Psoas muscle (tissue), 8 donors: ENCODE measurements at places on chromosomes 16 and 17. TPM values are rescaled to one million over a fixed set of nuclear protein-coding genes. Genes with fewer than 3 reads are reported as not detected.

DNA sequence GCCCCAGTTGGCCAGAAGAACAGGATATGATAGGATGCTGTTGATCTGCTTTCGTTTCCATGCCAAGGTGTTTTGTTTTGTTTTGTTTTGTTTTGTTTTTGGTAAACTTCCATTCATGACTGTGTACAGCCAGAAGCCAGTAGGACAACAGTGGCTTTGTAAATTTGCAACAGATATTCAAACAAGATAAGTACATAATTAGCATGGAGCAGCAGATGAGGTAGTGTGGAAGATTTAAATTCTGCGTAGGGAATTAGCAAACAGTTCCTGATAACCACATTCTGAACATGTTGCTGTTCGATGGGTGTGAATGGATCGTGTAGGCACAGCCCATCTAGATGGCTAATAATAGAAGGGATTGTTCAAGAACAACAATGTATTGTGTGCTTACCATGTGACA lies 1080.1 kb upstream of the RBFOX1 start:
- H3K4me3 ChIP-seq: no peak overlapping the region
- DNase-seq: no peak
- H3K27ac ChIP-seq: no peak overlapping the region

DNA sequence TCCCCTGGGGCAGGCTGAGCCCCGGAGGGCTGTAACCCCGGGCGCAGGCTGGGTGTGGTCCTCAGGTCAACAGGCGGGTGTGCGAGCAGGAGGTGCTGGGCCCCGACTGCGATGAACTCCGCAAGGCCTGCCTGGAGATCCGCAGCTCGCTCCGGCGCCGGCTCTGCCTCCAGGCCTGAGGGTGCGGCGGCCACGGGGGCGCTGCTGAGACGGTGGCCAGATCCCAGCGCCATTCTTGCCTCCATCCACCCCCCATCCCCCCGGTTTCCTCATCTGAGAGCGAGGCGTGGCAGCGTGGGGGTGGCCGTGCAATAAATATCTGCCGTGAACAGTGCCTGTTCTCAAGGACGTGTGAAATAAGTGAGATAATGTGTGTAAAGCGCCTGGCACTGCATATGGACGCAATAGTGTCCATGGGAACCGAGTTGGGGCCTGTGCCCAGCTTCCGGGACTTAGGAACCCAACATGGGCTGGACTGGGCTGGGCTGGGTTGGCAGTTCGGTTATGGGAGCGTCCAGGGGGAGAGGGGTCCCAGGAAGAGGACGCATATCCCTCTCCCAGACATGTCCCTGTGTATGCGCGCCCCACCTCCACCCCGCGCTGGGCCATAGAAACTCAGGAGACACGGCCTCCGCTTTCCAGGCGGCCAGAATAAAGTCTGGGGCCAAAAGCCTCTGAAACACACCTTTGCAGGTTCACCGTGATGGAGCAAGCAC lies 15.0 kb downstream of the ZNF213 start:
- H3K36me3 ChIP-seq: no peaks in the 10 kb centered on the region
- H3K4me3 ChIP-seq: peak overlapping the region; percentile 78
- H3K27ac ChIP-seq: peak overlapping the region; percentile 72
- DNase-seq: peak; percentile 79
- H3K27me3 ChIP-seq: no peaks in the 10 kb centered on the region

DNA sequence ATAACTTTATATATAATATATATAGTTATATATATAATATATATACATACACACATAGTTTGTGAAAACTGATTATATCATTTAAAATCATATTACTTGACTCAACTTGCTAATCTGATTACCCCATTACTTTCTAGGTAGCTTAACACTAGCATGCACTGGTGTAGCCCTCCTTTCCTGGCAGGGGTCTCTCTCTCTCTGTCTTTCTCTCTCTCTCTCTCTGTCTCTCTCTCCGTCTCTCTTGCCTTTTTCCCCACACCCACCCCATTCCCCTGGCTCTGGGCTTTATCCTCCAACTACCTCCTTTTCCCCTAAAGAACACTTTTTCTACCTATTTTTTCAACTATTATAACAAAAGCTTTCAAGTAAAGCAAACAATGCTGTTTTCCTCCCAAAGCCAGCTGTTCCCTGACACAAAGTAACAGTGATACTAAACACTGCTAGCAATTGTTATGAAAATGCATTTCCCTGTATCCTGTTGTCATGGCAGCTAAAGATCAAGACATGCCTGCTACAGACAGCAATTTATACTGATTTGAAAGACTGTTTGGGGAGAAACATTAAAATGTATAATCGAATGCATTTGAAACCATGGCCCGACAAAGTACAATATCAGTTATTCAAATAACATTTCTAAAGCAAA lies 89.4 kb downstream of the CHD9NB start:
- no peak for DNase-seq
- H3K27me3 ChIP-seq: no peaks in the 10 kb centered on the region
- no peaks in the 10 kb centered on the region for H3K36me3 ChIP-seq

DNA sequence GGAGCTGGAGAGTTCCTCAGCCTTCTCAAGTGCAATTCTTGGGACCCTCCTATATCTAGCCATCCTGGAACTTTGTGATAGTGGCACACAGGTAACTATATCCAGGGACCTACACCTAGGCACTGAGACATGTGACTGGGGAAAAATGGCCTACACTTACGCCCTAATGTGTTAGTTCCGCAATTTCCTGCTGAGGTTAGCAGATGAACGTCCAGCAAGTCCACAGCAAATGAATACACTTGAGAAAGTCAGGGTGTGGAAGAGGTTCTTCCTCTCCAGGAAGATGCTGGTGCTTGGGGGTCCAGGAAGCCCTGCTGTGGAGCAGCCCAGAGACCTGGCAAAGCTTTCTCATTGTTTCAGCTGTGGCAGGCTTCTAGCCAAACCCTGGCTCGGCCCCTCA lies 20.8 kb downstream of the PIK3R5 start:
- H3K4me1 ChIP-seq: no peaks in the 10 kb centered on the region
- no peak overlapping the region for H3K27ac ChIP-seq
- H3K27me3 ChIP-seq: peaks cover 2% of the 10 kb centered on the region
- no peak for DNase-seq
- H3K36me3 ChIP-seq: no peaks in the 10 kb centered on the region
- no peak overlapping the region for H3K4me3 ChIP-seq

DNA sequence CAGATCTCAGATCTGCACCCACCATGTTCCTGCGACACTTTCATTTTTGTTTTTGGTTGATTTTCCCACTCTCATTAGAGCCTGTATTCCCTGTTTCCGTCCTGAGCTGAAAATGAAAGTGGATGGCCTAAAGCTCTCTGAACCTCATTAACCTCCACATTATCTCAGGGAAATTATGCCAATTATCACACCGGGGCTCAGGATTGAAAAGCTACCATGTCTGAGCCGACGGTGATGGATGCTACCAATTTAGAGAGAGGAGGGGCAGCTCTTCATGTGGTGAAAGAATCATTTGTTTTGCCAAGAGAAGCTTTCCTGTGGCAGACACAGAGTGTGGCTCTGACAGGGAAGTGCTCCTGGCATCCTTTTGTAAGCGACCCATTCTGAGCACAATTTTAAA lies 410.4 kb upstream of the CDH11 start:
- no peaks in the 10 kb centered on the region for H3K27me3 ChIP-seq
- H3K4me3 ChIP-seq: peak overlapping the region; percentile 25
- DNase-seq: no peak
- H3K36me3 ChIP-seq: no peaks in the 10 kb centered on the region
- no peak overlapping the region for H3K27ac ChIP-seq

DNA sequence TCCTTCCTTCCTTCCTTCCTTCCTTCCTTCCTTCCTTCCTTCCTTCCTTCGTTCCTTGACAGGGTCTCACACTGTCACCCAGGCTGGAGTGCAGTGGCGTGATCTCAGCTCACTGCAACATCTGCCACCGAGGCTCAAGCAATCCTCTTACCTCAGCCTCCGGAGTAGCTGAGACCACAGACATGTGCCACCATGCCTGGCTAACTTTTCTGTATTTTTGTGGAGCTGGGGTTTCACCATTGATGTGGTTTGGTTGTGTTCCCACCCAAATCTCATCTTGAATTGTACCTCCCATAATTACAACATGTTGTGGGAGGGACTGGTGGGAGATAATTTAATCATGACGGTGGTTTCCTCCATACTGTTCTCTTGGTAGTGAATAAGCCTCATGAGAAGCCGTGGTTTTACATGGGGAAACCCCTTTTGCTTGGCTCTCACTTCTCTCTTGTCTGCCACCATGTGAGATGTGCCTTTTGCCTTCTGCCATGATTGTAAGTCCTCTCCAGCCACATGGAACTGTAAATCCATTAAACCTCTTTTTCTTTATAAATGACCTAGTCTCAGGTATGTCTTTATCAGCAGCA lies 90.3 kb upstream of the MPHOSPH6 start:
- no peak for DNase-seq
- H3K36me3 ChIP-seq: no peaks in the 10 kb centered on the region
- no peaks in the 10 kb centered on the region for H3K4me1 ChIP-seq
- H3K27me3 ChIP-seq: no peaks in the 10 kb centered on the region
- H3K4me3 ChIP-seq: no peak overlapping the region

GRCh38 chr16:15427648-15428239 lies 6.6 kb upstream of the BMERB1 start:
- no peaks in the 10 kb centered on the region for H3K36me3 ChIP-seq
- H3K27me3 ChIP-seq: no peaks in the 10 kb centered on the region
- peak overlapping the region; percentile 36 for H3K27ac ChIP-seq
- DNase-seq: peak; percentile 82

Gene TRPV2
- 10.3 TPM for total RNA-seq

DNA sequence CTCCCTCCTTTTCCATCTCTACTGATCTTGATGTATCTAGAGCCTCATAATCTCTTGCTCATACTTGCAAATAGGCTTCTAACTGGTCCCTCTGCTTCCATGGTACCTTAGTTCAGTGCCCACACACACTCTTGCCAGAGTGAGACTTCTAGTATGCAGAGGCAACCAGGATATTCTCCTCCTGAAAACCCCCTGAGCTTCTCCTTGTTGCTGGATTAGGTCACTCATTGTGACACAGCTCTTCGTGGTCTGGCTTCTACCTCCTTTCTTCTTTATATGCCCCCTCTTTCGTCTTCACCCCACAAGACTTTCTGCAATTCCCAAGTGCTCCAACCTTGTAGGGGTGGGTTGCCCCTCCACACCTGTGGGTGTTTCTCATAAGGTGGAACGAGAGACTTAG lies 2.5 kb upstream of the FAM20A start:
- DNase-seq: no peak
- peaks cover 47% of the 10 kb centered on the region for H3K27me3 ChIP-seq
- no peaks in the 10 kb centered on the region for H3K4me1 ChIP-seq
- H3K4me3 ChIP-seq: no peak overlapping the region
- H3K36me3 ChIP-seq: no peaks in the 10 kb centered on the region

DNA sequence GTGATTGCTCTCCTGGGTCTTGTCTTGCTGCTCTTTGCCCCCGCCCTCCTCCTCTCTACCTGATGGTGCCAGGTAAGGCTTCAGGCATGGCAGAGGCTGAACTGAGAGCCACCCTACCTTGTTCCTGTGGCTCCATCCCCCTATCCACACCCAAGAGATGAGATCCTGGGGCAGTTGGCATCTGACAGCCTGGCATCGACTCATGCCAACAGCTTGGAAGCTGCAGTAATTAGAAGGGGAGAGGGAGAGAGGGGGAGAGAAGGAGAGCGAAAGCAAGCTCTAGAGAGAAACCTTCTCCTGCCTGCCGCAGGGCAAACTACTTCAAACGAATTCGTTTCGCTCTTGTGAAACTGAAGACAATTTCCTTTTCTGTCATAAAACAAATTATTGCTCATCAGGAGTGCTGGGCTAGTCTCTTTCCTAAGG lies 13.8 kb upstream of the SP6 start:
- no peak for DNase-seq
- no peaks in the 10 kb centered on the region for H3K4me1 ChIP-seq
- H3K27me3 ChIP-seq: peaks cover 5% of the 10 kb centered on the region
- no peak overlapping the region for H3K4me3 ChIP-seq

DNA sequence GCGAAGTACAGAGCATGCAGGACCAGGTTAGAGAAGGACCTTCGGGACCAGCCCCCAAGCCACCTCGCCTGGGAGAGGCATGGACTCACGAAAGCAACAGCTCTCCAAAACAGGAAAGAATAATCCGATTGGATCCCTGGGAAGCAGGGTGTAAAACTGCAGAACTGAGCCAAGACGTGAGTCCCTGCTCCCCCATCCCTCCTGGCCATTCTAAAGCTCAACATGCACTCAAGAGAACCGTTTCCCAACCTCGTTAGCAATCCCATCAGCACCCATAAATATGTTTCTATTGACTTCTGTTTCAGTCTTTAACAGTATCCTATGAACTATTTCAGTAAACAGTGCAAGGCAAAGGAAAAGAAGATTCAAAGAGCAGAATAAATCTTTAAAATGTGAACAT lies 167.0 kb downstream of the COPRS start:
- no peak overlapping the region for H3K4me3 ChIP-seq
- peaks cover 6% of the 10 kb centered on the region for H3K4me1 ChIP-seq
- no peak overlapping the region for H3K27ac ChIP-seq
- no peak for DNase-seq
- no peaks in the 10 kb centered on the region for H3K36me3 ChIP-seq

- peaks cover 12% of the 10 kb centered on the region for H3K27me3 ChIP-seq
- no peak for DNase-seq
- H3K36me3 ChIP-seq: no peaks in the 10 kb centered on the region
These were observed 11.7 kb downstream of the C1QTNF1 start for GRCh38 chr17:79035686-79036085.

DNA sequence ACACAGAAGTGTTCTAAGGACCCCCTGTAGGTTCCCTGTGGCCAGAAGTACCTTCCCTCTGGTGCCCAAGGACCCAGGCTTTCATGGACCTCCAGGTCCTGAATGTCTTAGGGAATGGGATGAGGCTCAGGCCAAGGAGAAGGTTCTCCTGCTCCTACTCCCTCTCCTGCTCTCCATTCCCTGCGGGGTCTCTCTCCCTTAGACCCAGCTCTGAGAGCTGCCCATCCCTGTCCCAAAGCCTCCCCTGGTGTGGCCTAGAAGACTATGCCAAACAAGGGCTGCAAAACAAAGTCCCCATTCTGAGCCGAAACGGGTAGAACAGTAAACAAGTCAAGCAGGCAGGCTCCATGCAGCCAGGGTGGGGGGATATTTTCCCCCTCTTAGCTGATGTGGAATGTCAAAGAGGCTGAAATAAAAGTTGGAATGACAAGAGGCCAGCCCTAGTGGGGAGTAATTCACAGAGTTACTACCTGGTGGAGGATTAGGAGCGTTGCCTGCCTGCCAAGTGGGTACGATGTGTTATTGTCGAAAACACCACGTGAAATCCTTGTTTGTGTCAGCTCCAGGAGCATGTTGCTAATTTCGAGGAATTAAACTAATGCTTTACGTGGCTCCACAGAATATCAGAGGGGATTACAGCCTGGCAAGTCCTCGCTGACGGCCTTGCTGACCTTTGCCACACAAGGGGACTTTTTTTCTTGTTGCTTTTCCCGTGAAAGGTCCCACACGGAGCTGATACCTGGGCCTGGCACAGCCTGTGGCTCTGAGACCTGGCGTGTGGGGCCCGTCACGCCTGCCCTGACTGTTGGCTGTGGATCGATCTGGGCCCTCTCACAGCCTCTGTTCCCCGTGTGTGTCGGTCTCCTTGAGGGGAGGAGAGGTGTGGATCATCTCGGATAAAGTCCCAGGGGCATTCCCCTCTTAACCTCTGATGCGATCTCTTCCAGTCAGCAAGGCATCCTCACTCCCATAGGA lies 2.9 kb downstream of the WFIKKN2 start:
- H3K27ac ChIP-seq: no peak overlapping the region
- H3K4me1 ChIP-seq: peaks cover 4% of the 10 kb centered on the region
- no peak overlapping the region for H3K4me3 ChIP-seq
- H3K36me3 ChIP-seq: no peaks in the 10 kb centered on the region
- DNase-seq: no peak
